Cortex of kidney (tissue), 1 donor: ENCODE measurements at places on chromosomes 12 and 14.

DNA sequence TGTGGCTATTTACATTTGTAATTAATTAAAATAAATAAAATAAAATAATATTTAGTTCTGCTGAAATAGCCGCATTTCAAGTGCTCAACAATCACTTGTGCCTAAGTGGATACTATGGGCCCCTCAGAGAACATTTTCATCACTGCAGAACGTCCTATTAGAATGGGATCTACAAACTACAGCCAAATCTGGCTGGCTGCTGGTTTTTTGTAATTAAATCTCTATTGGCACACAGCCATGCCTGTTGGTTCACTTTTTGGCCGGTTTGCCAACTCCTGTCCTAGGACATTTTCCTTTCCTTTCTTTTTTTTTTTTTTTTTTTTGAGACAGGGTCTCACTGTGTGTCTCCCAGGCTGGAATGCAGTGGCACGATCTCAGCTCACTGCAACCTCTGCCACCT, 9.8 kb downstream of the CCDC63 start:
- DNase-seq = no peak

GRCh38 chr14:85599939-85600338, 70.0 kb downstream of the FLRT2 start:
- no peak for DNase-seq

- no peak for DNase-seq
Measured at GRCh38 chr12:125387206-125387605, 322.0 kb downstream of the AACS start.

DNA sequence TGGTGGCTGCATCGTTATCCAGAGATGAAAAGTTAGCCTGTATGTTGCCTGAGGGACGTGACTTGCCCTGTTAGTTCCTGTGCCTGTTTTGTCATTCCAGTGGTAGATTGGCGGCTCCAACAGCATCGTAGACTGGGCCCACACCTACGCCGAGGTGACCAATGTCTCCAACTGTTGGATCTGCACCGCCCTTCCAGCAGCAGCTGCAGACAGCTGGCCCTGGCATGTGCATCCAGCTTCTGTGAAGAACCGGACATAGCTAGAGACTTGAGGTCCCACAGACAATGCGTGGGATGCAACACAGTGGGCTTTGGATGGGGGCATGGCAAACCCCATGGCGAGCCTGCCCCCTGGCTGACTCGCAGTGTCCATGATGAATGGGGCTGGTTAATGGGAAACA, 93.0 kb upstream of the TMPO start:
- DNase-seq = no peak

GRCh38 chr12:93883436-93884154, 206.4 kb downstream of the CRADD start:
- no peak for DNase-seq

DNA sequence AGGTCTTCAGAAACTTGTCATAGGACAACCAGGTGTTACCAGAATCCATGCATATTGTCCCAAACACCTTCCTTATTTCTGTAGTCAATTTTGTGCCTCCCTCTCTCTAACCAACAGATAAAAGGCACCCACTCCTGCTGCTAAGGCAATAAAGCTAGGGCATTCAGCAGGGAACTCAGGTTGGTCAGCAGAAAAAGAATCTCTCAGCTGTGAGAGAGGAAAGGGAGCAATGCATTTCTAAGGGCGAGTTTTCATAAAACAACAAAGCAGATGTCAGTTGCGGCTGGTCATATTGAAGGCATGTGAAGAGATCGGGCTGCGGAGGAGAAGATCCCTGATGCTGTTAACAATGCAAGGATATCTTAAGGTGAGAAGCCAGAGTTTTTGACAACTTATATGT, 7.4 kb upstream of the POU6F1 start:
- DNase-seq = no peak

- no peak for DNase-seq
Measured at GRCh38 chr12:8887285-8887715, 27.0 kb upstream of the PHC1 start.
